ENCODE measurements at places on chromosomes 11 and 22.

- no peak for DNase-seq
Measured at GRCh38 chr22:27840436-27840835, 38.9 kb upstream of the MN1 start.

DNA sequence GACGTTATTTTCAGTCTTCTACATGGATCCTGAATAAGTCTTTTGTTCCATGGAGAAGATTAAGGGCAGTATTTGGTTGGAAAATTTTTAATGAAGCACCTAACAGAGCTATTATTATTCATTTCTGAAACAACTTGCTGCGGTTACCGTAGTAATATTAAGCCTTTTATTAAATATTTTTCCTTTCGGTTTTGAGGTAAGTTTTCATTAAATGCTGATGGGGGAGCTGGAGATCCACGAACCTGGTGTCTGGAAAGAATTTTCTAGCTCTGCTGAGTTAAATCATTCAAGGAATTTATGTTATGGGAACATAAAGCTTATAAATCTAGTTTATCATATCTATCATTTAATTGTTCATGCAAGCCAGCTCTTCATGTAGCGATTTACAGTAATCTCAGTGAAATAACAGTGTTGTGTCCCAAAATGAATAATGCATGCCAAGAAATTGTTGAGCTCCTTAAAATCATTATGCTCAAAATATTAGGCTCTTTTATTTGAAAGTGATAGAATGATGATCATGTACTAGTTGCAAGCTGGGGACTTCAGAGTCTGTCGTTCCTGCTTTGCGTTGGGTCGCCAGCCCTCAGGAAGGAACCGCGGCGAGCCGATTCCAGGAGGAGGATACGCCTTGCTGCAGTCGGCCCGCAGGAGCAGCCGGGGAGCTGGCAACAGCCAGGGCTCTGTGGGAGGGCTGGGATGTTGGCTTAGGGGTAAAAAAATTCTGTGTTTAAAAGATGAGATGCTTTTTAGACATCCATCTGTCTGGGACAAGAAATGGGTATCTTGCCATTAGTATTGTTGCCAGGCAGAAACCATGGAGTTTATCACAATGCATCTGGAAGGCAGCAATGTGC, 83.1 kb downstream of the TBC1D22A start:
- DNase-seq, result no peak

DNA sequence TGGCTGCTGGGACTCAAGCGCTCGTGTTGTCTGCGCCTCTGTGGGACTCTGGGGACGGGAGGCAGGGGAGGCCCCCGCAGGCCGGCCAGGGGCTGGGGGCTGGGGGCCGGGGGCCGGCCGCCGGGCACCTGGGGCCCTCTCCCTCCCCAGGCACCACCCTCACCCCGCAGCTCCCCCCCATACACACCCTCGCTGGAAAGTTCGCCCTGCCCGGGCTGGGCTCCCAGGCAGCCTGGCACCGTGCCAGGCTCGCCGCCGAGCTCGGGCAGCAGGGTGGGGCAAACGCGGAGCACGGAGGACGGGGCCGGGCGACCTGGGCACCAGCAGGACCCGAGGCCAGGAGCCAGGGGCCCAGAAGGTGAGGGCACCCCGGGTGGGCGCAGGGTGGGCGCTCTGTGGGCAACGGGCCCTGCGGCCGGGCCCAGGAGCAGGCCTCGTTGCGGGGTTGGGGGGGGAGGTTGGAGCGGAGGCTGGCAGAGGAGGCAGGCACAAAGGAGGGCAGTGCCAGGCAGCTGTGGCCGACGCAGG, 76.7 kb upstream of the WNT7B start:
- peak; percentile 53 for DNase-seq

DNA sequence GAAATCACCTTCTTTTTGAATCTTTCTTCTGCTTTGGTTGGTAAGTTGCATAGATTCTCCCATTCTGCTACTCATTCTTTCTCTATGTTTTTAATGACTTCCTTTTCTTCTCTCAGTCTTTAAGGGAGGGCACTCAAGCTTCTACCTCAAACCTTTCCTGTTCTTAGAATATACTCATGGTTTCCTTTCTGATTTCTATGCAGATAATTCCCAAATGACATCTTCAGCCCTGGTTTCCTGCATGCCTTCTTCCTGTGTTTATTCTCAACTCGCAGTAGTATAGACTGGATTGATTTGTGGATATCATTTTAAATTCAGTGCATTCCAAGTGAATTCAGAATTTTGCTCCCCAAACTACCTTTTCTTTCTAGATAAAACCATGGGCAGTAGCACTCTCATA, 803.6 kb downstream of the METTL15 start:
- DNase-seq, result no peak

DNA sequence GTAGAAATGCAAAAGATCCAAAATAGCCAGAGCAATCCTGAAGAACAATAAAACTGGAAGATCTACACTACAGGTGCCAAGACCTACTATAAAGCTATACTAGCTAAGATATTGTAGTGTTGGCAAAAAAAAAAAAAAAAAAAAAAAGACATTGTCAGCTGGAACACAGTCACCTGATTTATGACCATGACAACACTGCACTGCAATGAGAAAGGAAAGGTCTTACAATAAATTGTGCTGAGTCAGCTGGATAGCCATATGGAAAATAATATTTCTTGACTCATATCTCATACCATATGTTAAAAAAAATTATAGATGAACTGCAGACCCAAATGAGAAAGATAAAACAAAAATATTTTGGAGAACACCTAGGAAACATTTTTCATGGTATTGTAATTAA, 3.1 kb upstream of the PANX3 start:
- DNase-seq, result no peak

GRCh38 chr11:88434333-88434976, 96.9 kb upstream of the CTSC start:
- no peak for DNase-seq

DNA sequence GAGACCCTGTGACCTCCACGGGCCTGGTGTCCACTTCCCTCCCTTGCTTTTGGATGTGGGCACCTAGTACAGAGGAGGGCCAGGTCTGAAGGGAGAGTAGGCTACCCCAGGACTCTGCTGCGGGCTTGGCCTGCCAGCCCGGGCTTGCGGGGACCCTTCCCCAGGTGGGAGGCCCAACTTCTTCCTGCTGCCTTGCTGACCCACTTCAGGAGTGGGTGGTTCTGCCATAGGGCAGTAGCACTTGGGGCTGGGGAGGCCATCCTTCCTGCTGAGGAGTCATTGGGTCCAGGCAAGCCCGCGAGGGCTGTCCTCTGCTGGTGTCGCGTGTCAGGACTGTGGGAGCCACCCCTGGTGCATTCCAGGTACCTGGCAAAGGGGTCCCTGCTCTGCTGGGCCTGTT, 1250.0 kb downstream of the BRD1 start:
- DNase-seq, result no peak

DNA sequence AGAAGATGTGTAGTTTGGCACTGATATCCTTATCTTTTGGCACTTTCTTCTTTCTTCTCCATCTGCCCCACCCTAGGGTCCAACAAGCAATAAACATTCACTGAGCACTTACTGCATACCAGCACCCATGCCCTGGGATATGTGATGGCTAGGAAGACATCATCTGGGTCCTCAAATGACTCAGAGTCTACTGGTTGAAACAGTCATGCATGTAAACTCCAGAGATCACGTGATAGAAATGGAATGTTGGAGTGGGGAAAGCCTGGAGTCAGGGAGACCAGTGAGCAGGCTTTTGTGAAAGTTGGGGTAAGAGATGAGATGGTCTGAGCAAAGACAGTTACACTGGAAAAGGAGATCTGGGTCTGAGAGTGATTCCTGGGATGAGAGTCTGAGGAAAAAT, 724.9 kb upstream of the TENM4 start:
- no peak for DNase-seq

- no peak for DNase-seq
Measured at GRCh38 chr11:116833816-116834534, 3.4 kb downstream of the APOA1 start.

DNA sequence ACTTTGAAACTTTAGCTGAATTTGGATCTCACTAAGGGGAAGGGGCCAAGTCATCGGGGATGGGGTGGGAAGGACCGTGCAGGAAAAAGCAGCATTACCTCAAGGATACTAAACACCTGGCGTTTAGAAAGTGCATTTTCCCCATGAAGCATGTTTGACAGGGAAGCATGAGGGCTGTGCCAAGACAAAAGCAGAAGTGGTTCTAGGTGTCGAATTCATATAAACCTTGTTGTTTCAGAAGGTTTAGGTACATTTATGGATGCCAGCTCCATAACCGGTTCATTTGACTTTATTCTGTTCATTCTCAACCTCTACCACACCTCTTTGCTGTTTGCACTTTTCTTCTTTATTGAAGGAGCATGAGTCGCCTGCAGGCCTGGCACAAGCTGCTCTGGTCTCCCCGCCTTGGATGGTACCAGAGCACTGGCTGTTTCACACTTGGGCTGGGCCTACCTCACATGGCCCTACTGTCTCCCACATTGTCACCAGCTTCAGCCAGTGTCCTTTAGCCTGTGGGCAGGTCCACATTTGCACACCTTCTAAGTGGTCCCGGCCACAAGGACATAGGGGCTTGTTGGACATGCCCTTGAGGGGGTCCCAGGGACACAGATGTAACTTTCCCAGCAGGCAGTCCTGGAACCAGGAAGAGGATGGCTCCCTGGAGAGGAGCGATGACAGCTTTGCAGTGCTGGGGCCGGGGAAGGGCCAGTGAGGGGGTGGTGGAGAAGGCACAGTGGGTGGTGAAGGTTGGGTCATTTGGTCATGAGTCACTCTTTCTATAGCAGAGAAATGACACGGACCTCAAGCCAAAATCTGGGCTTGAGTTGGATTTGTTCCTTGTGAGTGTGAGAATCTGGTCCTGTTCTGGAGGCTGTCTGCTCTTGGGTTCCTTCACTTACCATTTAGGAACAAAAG, 3.2 kb upstream of the ST14 start:
- DNase-seq, result no peak

GRCh38 chr11:124886476-124886875, 11.2 kb downstream of the ROBO4 start:
- no peak for DNase-seq

DNA sequence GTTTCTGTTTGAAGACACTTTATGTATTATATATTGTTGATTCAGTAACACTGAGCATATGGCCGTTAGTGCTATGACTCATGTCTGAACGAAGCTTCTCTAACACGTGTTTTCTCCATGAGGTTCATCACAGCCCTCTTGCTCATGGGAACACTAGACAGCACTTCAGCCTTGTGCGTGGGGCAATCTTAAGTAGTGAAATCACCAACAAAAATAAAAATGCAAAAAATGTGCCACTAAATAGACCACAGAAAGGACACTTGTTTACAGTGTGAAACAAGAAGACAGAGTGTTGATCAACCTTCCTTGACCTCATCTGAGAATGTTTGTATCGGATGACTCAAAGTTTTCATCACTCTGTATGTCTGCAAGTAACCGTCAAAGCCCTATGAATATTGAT, 94.5 kb downstream of the FDX1 start:
- DNase-seq, result no peak

GRCh38 chr11:98940913-98941312, 79.8 kb upstream of the CNTN5 start:
- DNase-seq, result no peak

DNA sequence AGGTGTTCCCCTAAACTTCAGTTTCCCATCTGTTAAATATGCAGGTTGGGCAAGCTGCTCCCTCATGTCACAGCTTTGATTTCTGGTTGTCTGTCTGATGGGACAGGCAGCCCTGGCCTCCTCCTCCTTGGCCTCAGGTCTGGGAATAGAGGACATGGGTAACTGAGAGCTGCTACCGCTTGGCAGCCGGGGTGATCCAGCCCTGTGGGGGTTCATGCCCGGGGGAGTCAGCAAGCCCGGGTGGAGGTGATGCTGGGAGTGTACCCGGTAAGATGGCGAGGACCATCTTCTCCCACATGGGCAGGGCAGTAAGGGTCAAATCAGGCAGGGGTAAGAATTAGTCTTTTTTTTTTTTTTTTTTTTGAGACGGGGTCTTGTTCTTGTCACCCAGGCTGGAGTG, 845.0 kb downstream of the TBC1D22A start:
- DNase-seq, result no peak

- DNase-seq, result no peak
Measured at GRCh38 chr11:57626895-57627294, 22.8 kb downstream of the YPEL4 start.

GRCh38 chr11:93072229-93072914, 102.9 kb downstream of the MTNR1B start:
- DNase-seq, result no peak

- DNase-seq, result no peak
Measured at GRCh38 chr11:70478166-70478890, 80.0 kb downstream of the CTTN start.

DNA sequence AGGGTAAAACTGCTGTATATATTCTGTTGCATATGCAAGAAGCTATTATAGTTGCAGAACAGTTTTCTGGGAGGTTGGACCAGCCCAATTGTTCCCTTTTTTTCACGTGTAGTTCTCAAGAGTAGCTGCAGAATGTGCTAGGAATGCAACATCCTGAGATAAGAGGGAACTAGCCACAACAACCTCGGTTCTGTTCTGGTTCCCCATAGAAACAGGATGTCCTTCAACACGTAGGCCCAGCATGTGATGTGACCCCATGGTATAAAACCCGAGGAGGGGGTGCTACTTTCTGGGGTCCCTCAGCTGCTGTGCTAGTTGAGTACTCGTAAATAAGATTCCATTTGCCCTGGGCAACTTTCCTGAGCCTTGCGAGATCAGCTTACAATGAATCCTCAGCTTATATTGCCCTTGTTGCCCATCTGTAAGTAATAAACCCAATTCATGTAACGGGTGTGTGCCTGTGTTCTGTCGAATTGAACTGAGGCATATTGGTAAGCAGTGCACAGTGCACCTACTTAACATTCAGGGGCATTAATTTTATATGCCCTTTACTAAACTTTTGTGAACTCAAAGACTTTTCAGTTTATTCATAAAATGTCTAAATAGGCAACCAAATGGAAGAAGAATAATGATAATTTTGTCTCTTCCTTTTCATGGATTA, 23.0 kb upstream of the TRAF6 start:
- no peak for DNase-seq

GRCh38 chr11:26649884-26650283, 72.0 kb downstream of the SLC5A12 start:
- DNase-seq, result no peak

DNA sequence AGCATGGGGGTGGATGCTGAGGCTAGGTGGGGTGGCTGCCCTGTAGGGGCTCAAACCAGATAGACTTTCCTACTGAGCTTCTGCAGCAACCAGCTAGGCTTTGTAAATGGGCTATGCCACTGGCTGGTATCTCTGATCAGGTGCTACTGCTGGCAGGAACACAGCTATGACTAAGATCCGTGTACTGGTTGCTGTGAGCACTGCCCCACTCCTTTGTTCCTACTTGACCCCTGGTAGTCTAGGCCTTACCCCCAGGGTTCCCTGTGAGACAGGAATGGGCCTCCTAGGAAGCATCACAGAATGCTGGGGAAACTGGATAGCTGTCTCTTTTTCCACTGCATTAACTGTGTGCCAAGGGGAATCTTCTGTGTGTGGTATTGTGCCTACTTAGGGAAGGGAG, 58.4 kb upstream of the GAB2 start:
- no peak for DNase-seq

- no peak for DNase-seq
Measured at GRCh38 chr11:112884012-112884767, 77.0 kb upstream of the NCAM1 start.

All from CD4-positive, alpha-beta T cell treated with Interleukin-15 for 4 hours (primary cell).